Lung (tissue), 17 donors: ENCODE measurements at places on chromosomes 2 and 18. TPM values are rescaled to one million over a fixed set of nuclear protein-coding genes. Genes with fewer than 3 reads are reported as not detected.
A peak's percentile ranks its signal among the peaks of the same experiment; 100 is the strongest.

UGT1A5 gene
- total RNA-seq = 0.34 TPM

ARHGAP25 gene
- total RNA-seq = 17.1 TPM

RMND5A gene
- 73.1 TPM for total RNA-seq

SERPINE2 gene
- total RNA-seq = 61.4 TPM

GRCh38 chr2:111185361-111186022 is 64.8 kb downstream of the BCL2L11 start:
- H3K27ac ChIP-seq = peak overlapping the region; percentile 46
- no peaks in the 10 kb centered on the region for H3K27me3 ChIP-seq
- peak; percentile 54 for DNase-seq
- H3K4me3 ChIP-seq = no peak overlapping the region
- H3K4me1 ChIP-seq = peaks cover 5% of the 10 kb centered on the region
- no peaks in the 10 kb centered on the region for H3K36me3 ChIP-seq

GRCh38 chr2:56244911-56245530 is 61.2 kb downstream of the CCDC85A start:
- H3K27me3 ChIP-seq = no peaks in the 10 kb centered on the region
- no peak overlapping the region for H3K27ac ChIP-seq
- peak; percentile 13 for DNase-seq
- no peaks in the 10 kb centered on the region for H3K36me3 ChIP-seq
- H3K4me1 ChIP-seq = no peaks in the 10 kb centered on the region
- H3K4me3 ChIP-seq = no peak overlapping the region

DNA sequence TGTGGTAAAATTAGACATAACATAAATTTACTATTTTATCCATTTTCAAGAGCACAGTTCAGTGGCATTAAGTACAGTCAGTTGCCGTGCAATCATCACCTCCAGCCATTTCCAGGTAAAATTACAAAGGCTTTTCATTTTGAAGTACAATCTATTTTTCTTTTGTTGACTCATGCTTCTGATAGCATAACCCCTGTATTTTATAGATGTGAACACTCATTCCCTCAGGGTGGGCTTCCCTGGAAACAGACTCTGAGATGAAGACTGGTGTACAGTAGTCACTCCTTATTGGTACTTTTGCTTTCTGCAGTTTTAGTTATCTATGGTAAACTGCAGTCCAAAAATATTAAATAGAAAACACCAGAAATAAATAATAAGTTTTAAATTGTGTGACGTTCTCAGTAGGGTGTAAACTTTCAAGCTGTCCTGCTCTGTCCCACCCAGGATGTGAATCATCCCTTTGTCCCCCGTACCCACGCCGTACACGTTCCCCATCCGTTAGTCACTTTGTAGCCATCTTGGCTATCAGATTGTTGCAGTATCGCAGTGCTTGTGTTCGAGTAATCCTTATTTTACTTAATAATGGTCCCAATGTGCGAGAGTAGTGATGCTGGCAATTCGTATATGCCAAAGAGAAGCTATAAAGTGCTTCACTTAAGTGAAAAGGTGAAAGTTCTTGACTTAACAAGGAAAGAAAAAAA is 41.1 kb upstream of the NAB1 start:
- no peak for DNase-seq
- no peak overlapping the region for H3K4me3 ChIP-seq
- no peaks in the 10 kb centered on the region for H3K27me3 ChIP-seq
- H3K4me1 ChIP-seq = no peaks in the 10 kb centered on the region
- H3K27ac ChIP-seq = no peak overlapping the region

GRCh38 chr2:67930156-67930555 is 132.6 kb downstream of the C1D start:
- DNase-seq = no peak
- no peaks in the 10 kb centered on the region for H3K36me3 ChIP-seq
- no peaks in the 10 kb centered on the region for H3K4me1 ChIP-seq
- no peaks in the 10 kb centered on the region for H3K27me3 ChIP-seq

- H3K36me3 ChIP-seq = peaks cover 2% of the 10 kb centered on the region
- H3K4me3 ChIP-seq = no peak overlapping the region
- DNase-seq = no peak
- H3K27me3 ChIP-seq = no peaks in the 10 kb centered on the region
These were observed 89.4 kb downstream of the TMEM131 start for GRCh38 chr2:97906307-97906706.

GRCh38 chr18:63997041-63997440 is 27.2 kb downstream of the SERPINB8 start:
- no peak overlapping the region for H3K4me3 ChIP-seq
- H3K36me3 ChIP-seq = no peaks in the 10 kb centered on the region
- H3K27me3 ChIP-seq = peaks cover 2% of the 10 kb centered on the region
- DNase-seq = no peak
- no peaks in the 10 kb centered on the region for H3K4me1 ChIP-seq
- H3K27ac ChIP-seq = no peak overlapping the region

DNA sequence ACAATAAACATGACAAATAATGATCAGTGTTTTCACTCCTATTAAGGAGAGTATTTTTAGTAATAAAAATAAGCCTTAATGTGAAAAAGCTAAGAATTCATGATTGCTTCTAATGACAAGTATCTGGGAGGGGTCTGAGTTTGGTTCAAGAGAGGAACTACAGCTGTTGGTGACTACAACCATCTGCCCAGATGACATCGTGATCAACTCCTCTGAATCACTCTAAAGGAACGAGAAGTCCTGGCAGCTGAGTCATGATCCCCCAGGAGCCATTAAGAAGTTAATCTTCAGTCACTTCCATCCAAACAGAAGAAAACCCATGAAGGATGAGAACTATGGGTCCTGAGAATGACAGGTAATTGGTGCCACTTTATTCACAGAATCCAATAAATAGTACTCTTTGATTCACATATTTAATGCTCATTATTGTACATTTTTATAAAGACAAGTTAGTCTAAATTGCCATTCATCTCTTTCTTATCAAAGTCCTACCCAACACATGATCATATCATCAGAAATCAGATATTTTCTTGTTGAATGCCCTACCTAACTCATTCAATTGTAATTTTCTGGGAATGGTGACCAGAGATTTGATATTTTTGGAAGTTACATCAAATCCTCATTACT is 6.8 kb downstream of the TFPI start:
- no peaks in the 10 kb centered on the region for H3K4me1 ChIP-seq
- H3K27me3 ChIP-seq = no peaks in the 10 kb centered on the region
- H3K36me3 ChIP-seq = peaks cover 11% of the 10 kb centered on the region
- no peak overlapping the region for H3K4me3 ChIP-seq

GRCh38 chr2:134582547-134582899 is 136.3 kb downstream of the TMEM163 start:
- no peak overlapping the region for H3K4me3 ChIP-seq
- H3K27ac ChIP-seq = no peak overlapping the region
- no peaks in the 10 kb centered on the region for H3K4me1 ChIP-seq
- H3K36me3 ChIP-seq = no peaks in the 10 kb centered on the region
- no peaks in the 10 kb centered on the region for H3K27me3 ChIP-seq

DNA sequence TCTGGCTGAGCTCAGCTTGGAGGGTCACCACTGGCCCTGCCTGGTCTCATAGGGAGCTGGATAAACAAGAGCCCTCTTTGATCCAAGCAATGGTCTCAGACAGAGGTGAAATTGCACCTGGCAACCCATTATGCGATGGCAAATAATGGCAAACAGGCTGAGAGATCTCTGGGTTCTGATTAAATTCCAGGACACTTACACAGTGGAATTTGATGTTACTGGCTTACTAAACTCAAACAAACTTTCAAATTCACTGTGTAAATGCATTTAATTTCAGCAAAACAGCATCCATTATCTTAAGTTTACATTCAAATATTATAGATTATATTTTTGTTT is 19.5 kb upstream of the STAT4 start:
- no peaks in the 10 kb centered on the region for H3K36me3 ChIP-seq
- no peak for DNase-seq
- H3K27ac ChIP-seq = no peak overlapping the region

DNA sequence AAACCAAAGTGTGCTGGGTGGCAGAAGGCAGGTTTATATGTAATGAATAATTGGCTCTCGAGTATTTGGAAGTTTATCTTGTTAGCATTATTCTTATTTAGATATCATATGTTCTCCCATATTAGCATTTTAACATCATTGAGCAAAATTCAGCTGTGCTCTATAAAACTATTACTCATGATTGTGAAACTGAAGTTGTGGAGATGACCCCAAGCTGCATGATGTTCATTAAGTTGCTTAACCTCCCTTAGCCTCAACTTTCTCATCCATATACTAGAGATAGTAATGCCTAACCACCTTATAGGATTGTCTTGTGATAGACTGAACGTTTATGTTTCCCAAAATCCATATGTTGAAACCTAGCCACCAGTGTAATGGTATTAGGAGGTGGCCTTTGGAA is 346.3 kb downstream of the SATB2 start:
- peaks cover 2% of the 10 kb centered on the region for H3K27me3 ChIP-seq
- H3K4me1 ChIP-seq = no peaks in the 10 kb centered on the region
- H3K27ac ChIP-seq = no peak overlapping the region
- H3K36me3 ChIP-seq = no peaks in the 10 kb centered on the region
